ENCODE measurements at places on chromosomes 12 and 14.

DNA sequence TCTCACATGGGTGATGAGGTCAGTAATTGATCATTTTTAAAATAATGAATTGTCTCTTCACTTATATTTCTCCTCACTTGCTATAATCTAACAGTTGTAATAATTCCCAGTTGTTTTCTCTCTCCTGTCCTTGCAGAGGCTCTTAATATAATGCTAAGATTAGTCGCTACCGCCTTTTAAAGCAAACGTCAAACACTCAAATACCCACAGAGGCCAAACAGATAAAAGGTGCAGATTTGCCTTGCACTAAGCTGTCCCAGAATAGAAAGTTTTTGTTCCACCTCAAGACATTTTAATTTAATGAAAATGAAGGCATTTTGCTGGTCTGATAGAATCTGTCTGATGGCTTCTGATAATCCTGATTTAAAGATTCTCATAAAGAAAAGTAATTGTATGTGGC lies 159.0 kb downstream of the KICS2 start:
- no peak for DNase-seq

- no peak for DNase-seq
Observed at GRCh38 chr14:80636071-80636470, 305.5 kb downstream of the CEP128 start.

DNA sequence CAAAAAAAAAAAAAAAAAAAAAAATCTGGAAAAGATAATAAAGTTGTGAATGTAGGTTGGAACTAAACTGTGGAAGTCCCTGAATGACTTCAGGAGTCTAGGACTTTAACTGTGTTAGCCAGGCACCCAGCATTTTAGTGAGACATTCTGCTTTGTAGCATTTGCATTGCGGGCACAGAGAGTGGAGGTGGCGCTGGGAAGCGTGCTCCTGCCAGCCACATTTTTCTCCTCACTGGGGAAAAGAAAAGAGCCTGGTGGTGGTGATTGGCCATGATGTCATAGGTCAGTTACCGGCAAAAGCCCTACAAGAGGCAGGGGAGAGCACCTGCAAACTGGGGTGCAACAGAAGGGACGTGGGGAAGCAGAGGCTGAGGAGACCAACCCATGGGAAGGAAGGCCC lies 9.7 kb upstream of the GAPDH start:
- DNase-seq: no peak

DNA sequence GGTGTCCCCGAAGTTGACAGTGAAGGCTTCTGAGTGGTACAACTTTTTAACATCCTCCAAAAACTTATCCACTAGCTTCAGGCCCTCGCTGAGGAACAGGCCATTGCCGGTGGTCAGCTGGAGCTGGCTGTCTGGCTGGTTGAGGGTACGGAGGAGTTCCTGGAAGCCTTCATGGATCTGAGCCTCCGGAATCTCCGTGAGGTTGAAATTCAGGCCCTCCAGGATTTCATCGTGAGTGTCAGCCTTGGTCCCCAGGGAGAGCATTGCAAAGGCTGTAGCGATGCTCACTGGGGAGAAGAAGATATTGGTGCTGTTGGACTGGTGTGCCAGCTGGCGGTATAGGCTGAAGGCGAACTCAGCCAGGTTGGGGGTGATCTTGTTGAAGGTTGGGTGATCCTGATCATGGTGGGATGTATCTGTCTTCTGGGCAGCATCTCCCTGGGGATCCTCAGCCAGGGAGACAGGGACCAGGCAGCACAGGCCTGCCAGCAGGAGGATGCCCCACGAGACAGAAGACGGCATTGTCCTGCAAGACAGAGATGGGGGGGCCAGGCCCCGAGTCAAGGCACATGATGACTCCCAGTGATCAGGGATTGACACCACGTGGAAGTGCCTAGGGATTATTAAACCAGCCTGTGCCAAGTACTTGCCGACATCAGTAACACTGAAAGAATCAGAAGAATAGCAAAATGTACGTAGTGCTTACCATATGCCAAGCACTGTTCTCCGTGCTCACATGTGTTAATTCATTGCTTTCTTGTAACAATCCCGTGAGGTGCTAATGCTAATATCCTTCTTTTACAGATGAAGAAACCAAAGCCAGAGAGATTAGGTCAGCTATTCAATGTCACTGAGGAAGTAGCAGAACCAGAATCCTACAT lies 5.4 kb downstream of the SERPINA1 start:
- DNase-seq: no peak

DNA sequence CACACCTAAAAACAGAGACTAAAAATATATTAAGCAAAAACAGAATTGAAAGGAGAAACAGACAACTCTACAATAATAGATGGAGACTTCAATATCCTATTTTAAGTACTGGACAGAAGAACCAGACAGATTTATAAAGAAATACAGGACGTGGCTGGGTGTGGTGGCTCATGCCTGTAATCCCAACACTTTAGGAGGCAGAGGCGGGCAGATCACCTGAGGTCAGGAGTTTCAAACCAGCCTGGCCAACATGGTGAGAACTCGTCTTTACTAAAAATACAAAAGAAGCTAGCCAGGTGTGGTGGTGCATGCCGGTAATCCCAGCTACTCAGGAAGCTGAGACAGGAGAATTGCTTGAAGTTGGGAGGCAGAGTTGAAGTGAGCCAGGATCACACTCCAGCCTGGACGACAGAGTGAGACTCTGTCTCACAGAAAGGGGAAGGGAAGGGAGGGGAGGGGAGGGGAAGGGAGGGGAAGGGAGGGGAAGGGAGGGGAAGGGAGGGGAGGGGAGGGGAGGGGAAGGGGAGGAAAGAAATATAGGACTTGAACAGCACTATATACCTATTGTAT lies 53.0 kb downstream of the CDK17 start:
- no peak for DNase-seq

- no peak for DNase-seq
Observed at GRCh38 chr12:64587447-64587846, 22.8 kb upstream of the RASSF3 start.

DNA sequence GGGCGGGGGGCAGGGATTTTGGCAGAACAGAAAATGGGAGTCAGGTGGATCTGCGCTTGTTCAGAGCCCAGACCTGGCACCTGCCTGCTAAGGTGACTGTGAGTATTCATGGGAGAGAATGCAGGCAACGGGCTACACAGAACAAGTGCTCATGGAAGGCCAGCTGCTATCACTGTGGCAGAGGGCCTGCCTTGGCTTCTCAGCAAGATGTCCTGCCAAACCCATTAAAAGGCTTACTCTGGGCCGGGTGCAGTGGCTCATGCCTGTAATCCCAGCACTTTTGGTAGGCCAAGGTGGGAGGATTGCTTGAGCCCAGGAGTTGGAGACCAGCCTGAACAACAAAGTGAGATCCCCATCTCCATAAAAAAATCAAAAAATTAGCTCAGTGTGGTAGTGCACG lies 21.0 kb downstream of the DIO3 start:
- no peak for DNase-seq

- DNase-seq: no peak
Observed at GRCh38 chr14:89221109-89221810, 195.8 kb downstream of the FOXN3 start.

GRCh38 chr12:100967189-100967588 lies 172.6 kb downstream of the ANO4 start:
- DNase-seq: no peak

DNA sequence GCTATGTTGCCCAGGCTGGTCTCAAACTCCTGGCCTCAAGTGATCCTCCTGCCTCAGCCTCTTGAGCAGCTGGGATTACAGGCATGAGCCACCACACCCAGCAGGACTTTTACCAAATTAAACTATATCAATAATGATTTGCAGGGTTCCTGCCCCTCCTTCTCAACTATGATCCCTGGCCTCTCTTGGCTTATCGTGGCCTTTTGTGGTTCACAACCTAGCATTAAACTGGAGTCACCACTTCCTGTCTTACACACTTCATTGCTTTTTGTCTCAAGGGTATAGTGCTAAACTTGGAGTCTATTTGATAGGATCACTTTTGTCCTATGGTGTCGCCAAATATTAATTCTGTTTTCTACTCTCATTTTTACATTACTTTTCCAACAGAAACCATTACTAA lies 64.5 kb downstream of the SEC23A start:
- DNase-seq: no peak

DNA sequence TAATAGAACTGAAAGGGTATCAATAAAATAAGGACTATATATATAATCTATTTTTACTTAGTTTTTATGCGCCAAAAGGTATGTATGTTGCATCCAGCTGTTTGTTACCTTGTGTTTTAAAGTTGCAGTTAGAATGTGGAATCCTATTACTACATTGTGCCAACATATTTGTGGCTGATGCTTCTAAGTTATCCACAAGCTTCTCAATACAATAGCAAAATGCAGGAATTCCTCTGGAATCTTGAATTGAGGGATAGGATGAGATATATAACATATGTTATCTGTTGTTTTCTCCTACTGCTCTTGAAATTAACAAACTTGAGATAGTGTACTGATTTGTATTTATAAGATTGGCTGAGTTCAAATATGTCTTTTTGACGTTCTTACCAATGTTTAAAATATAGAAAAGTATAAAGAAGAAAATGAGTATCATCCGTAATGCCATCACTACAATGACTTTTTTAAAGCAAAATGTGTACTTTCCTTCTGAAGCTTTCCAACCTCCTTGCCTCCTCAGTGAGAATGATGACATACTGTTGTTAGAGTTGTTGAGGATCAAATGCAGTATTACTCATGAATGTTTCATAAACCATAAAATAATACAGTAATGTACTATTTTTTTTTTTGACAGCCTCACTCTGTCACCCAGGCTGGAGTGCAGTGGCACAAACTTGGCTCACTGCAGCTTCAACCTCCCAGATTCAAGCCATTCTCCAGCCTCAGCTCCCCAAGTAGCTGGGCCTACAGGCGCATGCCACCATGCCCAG lies 6.6 kb downstream of the RAP1B start:
- no peak for DNase-seq

DNA sequence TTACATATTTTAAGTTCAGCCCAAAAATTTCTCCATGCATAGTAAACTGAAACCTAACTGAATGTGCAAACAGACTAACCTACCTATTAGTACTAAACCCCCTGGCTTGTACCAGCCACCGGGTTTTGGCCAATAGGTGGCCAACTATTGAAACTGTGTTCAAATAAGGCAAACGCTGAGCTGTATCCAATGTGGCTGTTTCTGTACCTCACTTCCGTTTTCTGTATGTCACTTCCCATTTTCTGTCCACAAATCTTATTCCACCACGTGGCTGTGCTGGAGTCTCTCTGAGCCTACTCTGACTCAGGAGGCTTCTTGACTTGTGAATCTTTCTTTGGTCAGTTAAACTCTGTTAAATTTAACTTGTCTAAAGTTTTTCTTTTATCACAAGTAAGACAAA lies 6.0 kb upstream of the FBXO34 start:
- no peak for DNase-seq

- DNase-seq: no peak
Observed at GRCh38 chr14:75273272-75274049, 5.2 kb upstream of the FOS start.

DNA sequence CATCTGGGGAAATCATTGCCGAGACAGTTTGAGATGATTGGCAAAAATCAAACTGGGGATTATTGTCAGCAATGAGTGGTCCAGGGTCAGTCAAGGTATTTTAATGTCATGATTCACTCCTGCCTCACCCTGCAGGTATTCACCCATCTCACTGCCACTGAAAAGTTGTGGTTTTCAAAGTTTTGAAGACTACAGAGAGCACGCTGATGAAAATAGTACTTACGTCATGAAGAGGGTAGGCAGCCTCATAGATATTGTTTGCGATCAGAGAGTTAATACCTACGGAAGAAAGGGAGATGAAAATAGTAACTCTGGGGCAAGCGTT lies 138.0 kb downstream of the ANO2 start:
- DNase-seq: no peak

DNA sequence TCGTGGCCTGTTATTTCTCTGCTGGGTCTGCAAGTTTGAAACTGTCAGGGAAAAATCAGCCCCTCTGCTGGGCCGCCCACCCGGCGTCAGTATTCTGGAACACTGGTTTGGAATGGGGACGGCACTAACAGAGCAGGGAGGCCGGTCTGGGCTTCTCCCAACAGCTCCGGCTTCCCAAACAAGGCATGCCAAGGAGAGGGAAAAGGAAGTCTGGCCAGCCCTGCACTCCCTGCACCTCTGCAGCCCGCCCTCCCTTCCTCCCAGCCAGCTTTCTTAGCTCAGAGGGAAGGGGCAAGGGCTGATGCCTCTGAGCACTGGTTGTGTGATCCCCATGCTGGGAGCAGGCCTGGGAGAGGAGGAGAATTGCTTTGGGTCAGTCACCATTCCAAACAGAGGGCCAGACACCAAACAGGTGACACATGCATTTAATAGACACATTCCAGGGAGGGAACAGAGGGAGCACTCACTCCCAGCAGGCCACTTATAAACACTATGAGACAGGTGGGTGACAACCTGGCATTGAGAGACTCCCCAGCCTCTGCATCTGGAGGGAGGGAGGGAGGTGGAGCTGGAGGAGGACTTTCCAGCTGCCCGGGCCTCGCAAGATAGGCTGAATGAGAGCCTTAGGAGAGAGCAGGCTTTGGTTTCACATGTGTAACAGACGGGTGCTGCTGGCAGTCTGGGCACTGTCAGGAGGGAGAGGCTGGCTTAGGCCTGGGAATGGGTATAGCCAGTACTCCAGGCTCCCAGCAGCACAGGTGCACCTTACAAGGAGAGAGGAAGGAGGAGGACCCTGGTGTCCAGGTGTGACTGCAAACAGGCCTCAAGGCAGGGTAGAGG lies 10.3 kb downstream of the KRT75 start:
- DNase-seq: no peak

DNA sequence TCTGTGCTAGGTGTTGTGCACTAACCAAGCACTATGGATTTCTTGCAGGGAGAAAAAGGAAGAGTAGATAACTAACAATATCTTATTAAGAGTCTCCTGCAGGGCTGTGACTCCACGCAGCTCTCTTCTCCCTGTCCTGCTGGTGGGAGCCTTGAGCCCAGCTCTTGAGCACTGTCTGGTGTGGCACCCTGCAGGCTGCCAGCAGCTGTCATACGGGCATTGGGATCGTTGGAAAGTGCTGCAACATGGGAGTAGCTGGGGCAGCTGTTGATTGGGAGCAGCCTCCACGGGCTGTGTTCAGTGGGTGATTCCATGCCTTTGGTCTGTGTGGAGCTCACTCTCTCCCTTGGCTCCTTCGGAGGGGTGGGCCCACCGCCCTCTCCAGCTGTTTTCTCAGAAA lies 125.3 kb downstream of the FBXL14 start:
- no peak for DNase-seq

GRCh38 chr14:73713206-73713802 lies 880 bp downstream of the PNMA1 start:
- DNase-seq: no peak

GRCh38 chr12:128606051-128606450 lies 217.7 kb downstream of the SLC15A4 start:
- DNase-seq: no peak
